ENCODE measurements at places on chromosomes 7 and 10. TPM values are rescaled to one million over a fixed set of nuclear protein-coding genes. Genes with fewer than 3 reads are reported as not detected.

DNA sequence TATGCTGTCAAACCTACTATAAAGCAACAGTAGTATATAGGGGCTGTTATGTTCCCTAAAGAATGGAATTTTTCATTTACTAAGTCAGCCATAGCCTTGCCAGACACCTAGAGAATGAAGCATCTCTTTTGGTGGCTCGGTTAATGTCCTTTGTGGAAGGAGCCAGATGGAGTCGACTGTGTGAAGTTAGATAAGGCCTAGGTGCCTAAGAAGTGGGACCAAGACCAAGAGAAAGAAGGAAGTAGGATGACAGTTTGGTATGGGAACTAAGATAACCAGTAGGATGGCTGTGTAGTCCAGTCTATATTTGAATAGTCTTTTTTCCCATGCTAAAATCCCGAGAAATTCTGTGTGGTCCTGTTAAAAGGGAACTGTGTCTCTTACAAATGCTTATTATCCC is 62.2 kb downstream of the REEP3 start:
- no peak overlapping the region for H3K4me3 ChIP-seq
- no peaks in the 10 kb centered on the region for H3K27me3 ChIP-seq
- DNase-seq = no peak
- H3K36me3 ChIP-seq = peaks cover 3% of the 10 kb centered on the region
- no peaks in the 10 kb centered on the region for H3K4me1 ChIP-seq

DNA sequence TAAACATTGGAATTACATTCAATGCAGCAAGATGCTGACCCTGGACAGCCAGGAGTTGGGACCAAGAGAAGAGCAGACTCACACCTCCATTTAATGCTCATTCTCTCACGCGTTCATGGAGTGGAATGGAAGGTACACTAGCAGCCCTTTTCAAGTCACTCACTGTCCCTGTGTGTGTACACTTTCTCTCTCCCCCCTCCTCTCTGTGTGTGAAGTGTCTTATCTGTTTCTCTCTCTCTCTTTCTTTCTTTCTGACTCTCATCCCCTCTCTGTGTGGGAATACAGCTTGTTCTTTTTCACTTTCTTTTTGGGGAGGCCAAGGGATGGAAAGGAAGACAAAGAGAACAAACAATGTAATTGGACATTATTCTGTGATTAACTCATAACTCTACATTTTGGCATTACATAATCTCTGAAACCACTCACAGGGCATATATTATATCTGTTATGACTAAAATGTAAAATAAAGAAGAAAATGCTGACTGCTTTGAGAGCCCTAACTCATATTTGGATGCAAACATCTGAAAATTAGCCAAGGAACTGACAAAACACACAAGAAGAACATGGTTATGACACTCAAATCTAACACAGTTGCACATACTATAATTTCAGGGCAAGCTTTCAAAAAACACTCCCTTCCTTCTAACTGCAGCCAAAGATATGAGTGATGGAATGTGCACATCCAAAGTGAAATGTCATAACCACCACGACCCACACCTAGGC is 188.8 kb downstream of the PARD3 start:
- H3K4me1 ChIP-seq = peaks cover 3% of the 10 kb centered on the region
- no peak overlapping the region for H3K27ac ChIP-seq
- DNase-seq = no peak
- H3K36me3 ChIP-seq = no peaks in the 10 kb centered on the region
- H3K27me3 ChIP-seq = no peaks in the 10 kb centered on the region

GRCh38 chr7:1454542-1454941 is 4.7 kb downstream of the MICALL2 start:
- H3K36me3 ChIP-seq = no peaks in the 10 kb centered on the region
- H3K27ac ChIP-seq = peak overlapping the region; percentile 44
- H3K4me3 ChIP-seq = no peak overlapping the region

DNA sequence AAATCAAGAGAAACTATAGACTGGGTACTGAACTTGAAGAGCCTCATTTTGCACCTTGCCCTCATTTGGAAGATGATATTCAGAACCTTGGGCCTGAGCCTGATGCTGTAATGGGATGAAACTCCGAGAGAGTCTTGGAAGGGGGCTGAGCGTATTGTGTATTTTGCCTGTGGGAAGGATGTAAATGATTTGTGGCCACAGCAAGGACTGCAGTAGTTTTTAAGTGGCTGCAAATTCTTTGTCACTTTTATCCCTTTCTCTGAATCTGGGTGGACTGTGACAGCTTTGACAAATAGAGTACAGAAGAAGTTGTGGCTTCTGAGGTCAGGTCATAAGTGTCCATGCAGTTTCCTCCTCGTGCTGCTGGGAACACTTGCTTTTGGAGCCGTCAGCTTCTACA is 221.2 kb downstream of the ADRA2A start:
- H3K4me1 ChIP-seq = no peaks in the 10 kb centered on the region
- H3K36me3 ChIP-seq = no peaks in the 10 kb centered on the region
- H3K27ac ChIP-seq = peak overlapping the region; percentile 70
- H3K27me3 ChIP-seq = no peaks in the 10 kb centered on the region
- H3K4me3 ChIP-seq = no peak overlapping the region

Gene C10orf90
- total RNA-seq = not detected

DNA sequence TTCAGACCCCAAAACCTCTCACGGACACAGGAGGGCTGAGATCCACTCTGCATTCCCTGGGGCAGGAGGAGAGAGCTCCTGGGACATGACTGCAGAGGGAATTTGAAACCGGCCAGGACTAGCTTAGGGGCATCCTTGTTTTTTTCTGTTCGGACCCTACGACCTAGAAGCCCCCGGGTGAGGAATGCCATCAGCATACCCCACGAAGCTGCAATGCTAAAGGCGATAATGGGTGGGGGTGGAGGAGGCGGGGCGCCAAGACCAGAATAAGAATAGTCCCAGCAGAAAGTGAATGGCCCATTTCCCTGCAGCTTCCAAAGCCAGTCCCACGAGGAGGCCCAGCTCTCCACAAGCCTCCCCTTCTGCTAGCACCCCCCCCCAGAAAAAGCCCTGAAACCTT is 4.0 kb downstream of the PDGFA start:
- peaks cover 61% of the 10 kb centered on the region for H3K27me3 ChIP-seq
- DNase-seq = peak; percentile 91
- H3K4me1 ChIP-seq = no peaks in the 10 kb centered on the region

Gene DGKB
- total RNA-seq = 5.2 TPM

Gene AKR1C4
- total RNA-seq = not detected

GRCh38 chr10:37456456-37456855 is 331.1 kb downstream of the ANKRD30A start:
- H3K27me3 ChIP-seq = no peaks in the 10 kb centered on the region
- no peaks in the 10 kb centered on the region for H3K4me1 ChIP-seq
- no peak overlapping the region for H3K27ac ChIP-seq
- no peak for DNase-seq
- no peaks in the 10 kb centered on the region for H3K36me3 ChIP-seq

Gene ASB10
- total RNA-seq = not detected

Gene C7orf57
- not detected for total RNA-seq

DNA sequence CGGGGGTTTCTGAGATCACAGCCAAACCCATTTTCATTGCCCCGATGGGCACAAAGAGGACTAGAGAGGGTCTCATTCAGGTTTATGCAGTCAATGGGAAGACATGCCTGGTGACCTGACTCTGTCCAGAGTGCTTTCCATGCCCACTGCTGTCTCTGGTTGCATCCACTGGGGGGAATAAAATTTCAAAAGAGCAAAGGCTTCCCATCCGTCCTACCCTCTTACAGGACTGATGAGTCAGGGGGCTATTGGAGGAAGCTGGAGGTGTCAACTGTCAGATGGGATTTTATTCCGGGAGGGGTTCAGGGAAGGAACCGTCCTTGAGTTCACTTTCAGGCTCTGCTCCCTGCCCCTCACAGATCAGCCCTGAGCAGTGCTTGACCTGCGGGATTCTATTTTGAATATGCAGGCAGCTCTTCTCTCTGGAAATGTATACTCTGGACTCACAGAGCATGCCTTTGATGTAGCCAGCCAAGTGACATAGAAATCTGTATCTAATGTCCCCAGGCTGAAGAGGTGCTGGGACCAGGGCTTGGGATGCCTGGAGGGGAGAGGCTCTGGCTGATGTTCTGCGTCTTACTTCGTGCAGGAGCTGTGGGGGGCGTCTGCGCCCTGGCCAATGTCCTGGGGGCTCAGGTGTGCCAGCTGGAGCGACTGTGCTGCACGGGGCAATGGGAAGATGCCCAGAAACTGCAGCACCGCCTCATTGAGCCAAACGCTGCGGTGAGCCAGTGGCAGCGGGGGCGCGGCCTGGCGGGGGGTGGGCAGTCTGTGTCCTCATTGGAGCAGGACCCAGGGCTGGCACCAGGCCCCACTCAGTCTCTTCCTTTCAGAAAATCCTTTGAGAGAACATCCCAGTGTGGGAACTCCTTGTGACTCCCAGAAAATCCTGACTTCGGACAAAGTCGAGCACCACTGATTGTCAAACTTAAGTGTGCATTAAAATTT is 12.0 kb downstream of the C10orf62 start:
- no peak overlapping the region for H3K27ac ChIP-seq
- no peaks in the 10 kb centered on the region for H3K36me3 ChIP-seq
- DNase-seq = no peak
- H3K4me3 ChIP-seq = no peak overlapping the region
- no peaks in the 10 kb centered on the region for H3K27me3 ChIP-seq
- no peaks in the 10 kb centered on the region for H3K4me1 ChIP-seq

Gene KCNMA1
- 0.70 TPM for total RNA-seq

DNA sequence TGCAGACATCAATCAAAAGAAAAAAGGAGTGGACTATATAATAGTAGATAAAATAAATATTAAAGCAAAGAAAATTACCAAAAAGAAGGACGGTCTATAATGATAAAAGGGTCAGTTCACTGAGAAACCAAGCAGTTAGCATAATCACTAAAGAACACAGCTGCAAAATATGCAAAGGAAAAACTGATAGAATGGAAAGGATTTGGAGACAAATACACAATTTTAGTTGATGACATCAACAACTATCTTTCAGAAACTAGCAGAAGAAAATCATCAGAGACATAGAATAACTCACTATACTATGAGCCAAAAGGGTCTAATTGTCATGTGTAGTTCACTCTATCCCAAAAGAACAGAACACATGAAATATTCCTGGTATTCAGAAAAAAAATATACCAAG is 316.4 kb upstream of the IGFBP3 start:
- no peak overlapping the region for H3K4me3 ChIP-seq
- no peaks in the 10 kb centered on the region for H3K27me3 ChIP-seq
- no peak for DNase-seq
- no peaks in the 10 kb centered on the region for H3K36me3 ChIP-seq
- H3K4me1 ChIP-seq = no peaks in the 10 kb centered on the region

- no peak overlapping the region for H3K27ac ChIP-seq
- DNase-seq = peak; percentile 22
- H3K27me3 ChIP-seq = no peaks in the 10 kb centered on the region
- no peaks in the 10 kb centered on the region for H3K36me3 ChIP-seq
- H3K4me1 ChIP-seq = no peaks in the 10 kb centered on the region
These were observed 226.3 kb downstream of the MGMT start for GRCh38 chr10:129693382-129693781.

DNA sequence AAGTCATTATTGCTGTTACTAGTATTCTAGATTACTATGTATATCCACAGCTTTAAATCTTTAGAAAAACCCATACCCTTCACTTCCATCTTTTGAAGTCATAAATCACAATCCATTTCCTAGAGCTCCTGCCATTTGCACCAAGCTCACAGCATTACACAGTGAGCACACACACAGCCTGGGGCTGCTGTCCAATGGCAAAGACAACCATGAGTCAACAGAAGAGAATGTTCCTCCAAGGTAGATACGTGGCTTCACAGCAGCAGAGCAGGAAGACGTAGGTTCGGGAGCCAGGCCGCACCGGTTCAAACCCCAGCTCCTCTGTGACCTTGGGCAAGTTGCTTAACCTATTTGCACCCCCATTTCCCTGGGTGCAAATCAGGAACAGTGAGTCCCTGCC is 234.6 kb downstream of the DIP2C start:
- H3K27me3 ChIP-seq = no peaks in the 10 kb centered on the region
- H3K27ac ChIP-seq = no peak overlapping the region
- peaks cover 4% of the 10 kb centered on the region for H3K36me3 ChIP-seq
- peaks cover 8% of the 10 kb centered on the region for H3K4me1 ChIP-seq

DNA sequence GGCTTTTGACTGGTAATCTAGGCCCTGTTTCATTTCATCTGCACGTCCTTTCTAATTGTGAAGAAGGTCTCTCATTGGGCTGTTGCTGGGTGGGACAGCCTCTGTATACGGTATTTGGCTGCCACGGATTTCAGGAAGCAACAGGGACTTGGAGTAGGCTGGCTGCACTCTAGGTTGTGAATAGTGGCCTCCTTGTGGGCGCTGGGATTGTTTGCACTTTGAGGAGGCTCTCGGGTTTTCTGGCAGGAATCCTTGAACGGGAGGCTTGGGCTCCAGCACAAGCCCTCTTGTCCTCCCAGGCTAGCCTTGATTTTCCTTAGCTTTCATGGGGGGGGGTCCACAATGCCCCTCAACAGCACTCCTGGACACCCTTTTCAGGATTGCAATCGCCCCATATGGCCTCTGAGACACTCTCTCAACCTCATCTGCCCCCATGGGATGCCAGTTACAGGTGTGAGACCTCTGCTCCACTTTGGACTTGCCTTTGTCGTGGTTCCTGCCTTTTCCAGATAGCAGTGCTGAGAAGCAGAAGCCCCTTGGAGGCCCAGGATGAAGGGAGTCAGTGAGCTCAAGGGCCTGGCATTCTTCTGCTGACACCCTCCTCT is 33.9 kb upstream of the ZNF273 start:
- peak; percentile 14 for DNase-seq
- H3K4me1 ChIP-seq = no peaks in the 10 kb centered on the region
- no peak overlapping the region for H3K27ac ChIP-seq

DNA sequence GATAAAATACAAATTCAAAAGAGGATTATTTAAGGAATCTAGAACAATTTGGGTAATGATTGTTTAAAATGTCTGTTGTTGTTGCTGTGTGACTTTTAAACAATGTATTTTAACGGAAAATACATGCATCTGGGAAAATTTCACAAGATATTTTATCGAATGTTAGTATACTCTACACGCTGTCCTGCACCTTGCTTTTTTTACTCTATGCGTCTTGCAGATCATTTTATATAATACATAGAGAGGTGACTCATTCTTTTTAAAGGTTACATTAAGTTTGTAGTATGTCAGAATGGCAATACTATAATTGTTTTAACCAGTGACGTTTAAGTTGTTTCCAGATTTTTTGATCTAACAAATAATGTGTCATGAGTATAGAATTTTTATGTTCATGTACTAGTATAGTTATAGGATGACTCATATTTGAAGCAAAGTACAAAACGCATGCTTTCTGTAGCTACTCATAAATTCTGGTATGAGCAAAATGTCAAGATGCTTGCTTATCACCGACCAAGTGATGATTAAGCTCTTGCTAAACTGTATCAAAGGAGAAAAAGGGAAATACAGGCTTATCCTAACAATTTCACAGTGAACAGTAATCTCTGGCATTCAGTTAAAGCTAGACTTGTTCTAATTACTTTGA is 4.9 kb downstream of the DKK1 start:
- no peaks in the 10 kb centered on the region for H3K4me1 ChIP-seq
- no peak overlapping the region for H3K4me3 ChIP-seq
- peaks cover 20% of the 10 kb centered on the region for H3K27me3 ChIP-seq
- no peak overlapping the region for H3K27ac ChIP-seq

Gene USP6NL
- total RNA-seq = 18.8 TPM

GRCh38 chr7:141478845-141479244 is 72.4 kb upstream of the AGK start:
- H3K27ac ChIP-seq = no peak overlapping the region
- no peak overlapping the region for H3K4me3 ChIP-seq
- no peaks in the 10 kb centered on the region for H3K27me3 ChIP-seq
- H3K36me3 ChIP-seq = no peaks in the 10 kb centered on the region

- peak; percentile 71 for DNase-seq
- H3K27ac ChIP-seq = no peak overlapping the region
- no peak overlapping the region for H3K4me3 ChIP-seq
- peaks cover 56% of the 10 kb centered on the region for H3K27me3 ChIP-seq
- no peaks in the 10 kb centered on the region for H3K36me3 ChIP-seq
These were observed 439 bp downstream of the RBP4 start for GRCh38 chr10:93600446-93601145.
